CD4-positive, alpha-beta T cell treated with Interleukin-12 subunit alpha and Interleukin-12 subunit beta, for 1 hour (primary cell): ENCODE measurements at places on chromosomes 6 and 20.
A peak's percentile ranks its signal among the peaks of the same experiment; 100 is the strongest.

DNA sequence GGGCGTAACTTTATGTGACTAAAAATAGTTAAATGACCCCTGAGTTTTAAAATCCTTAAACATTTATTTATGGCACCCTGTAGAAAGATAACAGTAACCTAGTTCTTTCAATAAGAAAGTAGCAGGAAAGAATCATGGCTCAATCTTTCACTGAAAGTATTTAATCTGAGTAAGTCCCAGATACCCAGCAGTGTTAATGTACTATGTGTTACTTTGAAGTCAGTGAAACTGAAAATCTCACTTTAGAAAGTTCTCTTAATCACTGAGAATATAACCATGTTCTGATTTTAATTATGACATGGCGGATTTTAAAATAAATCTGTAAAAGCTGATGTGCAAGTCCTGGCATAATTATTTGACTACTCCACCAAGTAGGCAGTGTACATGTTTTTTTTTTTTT, 8.1 kb upstream of the HEY2 start:
- no peak for DNase-seq

DNA sequence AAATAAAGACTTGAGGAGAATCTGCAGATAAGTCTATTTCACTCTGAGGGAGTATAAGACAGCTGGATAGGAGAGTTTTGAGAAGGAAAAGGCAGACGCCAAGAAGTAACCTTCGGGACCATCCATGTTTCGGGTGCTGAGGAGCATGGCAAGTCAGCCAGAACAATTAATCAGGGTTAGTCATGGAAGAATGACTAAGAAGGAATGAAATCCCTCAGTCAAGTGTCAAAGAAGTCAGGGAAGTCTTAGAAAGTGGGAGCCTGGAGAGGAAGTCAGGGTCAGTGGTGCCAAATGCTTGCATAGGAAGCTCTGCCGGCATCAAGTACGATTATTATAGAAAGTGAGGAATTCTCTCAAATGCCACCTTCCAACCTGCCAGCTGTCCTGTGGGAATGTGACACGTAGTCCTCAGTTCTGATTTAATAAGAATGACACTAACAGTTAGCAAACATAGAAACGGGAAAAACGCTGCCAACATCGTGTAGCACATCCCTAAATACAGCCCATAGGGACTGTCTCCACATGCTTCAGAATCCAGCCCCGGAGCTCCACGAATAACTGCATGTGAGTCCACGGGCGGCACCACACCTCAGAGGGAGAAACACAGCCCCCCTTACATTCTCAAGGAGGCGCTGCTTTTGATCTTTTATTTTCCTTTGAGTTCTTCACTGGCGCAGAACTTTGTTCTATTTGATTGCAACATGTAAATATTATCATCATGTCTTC, 602.7 kb downstream of the PRKN start:
- DNase-seq, result no peak

DNA sequence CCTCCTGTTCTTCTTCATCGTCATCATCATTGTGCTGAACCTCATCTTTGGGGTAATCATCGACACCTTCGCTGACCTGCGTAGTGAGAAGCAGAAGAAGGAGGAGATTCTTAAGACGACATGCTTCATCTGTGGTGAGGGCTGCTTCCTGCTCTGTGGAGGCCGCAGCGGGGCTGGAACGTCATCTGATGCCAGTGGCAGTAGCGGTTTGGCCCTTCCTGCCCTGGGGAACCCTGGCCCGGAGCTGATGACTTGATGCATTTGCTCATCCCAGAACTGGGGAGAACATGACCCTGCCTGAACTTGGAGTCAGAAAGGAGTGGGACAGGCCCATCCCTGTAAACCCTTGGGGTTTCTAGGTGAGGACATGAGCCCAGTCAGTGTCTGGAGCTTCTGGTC, 18.7 kb downstream of the UQCC2 start:
- DNase-seq, result peak; percentile 69

- DNase-seq, result no peak
These were observed 118.1 kb downstream of the QKI start for GRCh38 chr6:163532526-163533078.

DNA sequence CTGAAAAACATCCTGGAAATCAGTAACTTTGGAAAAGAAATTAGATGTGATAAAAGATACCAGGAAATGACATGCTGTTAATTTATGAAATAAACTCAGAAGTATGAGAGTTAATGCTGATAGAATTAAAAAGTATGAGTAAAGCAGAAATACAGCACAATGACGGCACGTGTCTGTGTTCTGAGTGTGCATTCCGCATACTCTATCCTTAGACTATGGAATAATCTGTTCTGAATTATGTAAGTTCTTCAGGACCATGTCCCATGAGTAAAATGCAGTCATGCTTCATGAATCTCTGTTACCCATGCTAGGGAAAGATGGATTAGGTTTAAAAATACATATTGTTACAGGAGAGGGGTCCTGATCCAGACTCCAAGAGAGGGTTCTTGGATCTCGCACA, 21.7 kb downstream of the HECA start:
- no peak for DNase-seq

DNA sequence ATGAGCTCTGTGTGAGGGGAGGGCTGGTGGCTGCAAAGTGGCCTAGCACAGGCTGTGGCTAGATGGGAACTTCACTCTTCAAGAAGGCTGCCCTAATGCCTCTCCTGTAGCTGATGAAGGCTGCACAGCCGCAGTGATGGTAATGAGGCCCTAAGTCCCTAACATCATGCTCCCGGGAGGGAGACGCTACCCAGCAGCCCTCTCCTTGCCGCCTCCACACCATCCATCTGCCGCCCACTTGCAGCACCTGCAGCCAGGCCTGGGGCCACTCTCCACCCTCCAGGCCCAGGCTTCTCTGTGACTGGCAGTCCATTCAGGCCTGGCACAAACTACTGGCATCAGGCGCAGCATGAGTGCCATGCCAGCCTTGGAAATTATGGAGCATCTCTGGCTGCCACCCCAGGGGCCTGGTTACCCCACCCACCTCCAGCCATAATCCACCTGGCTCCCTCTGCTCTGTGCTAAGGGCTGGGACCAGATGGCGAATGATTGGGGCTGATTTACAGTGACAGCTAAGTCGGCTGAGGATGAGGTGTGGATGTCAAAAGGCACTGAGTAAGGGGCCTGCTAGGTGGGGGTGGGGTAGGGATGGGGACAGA, 284.2 kb downstream of the LRFN2 start:
- no peak for DNase-seq

GRCh38 chr20:63130658-63131577, 85.0 kb downstream of the YTHDF1 start:
- no peak for DNase-seq

GRCh38 chr6:169851641-169852503, 100.5 kb downstream of the ERMARD start:
- no peak for DNase-seq
